SIG-M5 (cell line): ENCODE measurements at places on chromosomes 6 and 20.

DNA sequence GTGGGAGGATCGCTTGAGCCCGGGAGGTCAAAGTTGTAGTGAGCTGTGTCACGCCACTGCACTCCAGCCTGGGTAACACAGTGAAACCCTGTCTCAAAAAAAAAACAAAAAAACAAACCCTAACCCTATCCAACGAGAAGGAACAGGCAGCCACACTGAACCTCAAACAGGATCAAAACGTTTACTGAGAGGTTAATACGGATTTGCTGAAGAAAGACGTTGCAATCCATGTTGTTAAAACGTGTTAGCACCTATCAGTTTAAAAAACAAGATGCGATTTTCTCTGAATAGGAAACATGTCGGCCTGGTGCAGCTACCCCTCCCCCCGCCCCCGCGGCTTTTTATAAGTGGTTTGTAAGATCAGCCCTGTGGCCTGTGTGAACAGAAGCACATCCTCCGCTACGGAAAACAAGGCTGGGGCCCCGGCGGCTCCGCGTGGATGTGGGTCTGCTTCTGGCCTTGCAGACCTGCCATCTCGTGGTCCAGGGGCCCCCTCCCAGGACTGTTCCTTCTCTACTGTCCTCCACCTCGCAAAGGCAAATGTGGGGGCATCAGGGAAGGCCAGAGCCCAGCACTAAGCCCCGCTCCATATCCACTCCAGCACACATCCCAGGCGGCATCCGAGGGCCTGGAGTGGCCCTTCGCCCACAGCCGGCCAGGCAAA, 11.4 kb downstream of the SLC2A4RG start:
- DNase-seq: no peak

DNA sequence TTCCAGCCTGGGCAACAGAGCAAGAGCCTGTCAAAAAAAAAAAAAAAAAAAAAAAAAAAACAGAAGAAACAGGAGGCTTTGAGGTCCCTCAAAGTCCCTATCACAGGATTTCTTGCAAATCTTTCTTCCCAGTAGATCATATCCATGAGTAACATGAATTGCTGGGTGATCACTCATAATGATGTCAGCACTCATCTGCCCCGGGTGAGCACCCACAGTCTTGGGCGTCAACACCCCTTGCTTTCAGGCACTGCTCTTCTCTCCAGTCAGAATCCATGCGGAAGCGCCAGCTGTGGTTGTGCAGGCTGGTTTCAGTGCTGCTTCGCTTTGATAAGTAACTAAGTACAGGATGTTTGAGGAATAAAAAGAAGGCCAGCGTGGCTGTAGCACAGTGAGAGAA, 40.2 kb upstream of the INSM1 start:
- no peak for DNase-seq

DNA sequence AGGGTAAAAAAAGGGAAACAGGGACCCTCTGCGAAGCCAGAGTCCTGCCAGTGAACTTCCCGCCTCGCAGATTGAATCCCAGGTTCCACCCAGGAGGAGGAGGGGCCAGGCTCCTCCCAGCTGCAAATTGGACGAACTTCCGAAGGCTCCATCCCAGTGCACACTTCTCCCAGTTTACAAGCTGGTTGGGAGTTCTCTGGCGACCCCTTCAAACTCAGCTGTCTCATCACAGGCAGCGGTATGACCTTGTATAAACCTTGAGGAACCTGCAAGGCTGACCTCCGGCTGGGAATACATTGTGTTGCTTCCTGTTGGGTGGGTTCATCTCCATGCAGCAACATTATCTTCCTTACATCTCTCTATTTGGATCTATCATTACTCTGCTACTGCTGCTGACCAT, 962.7 kb downstream of the GRIK2 start:
- DNase-seq: no peak

- DNase-seq: no peak
Measured at GRCh38 chr6:33751771-33752645, 5.3 kb upstream of the IP6K3 start.

DNA sequence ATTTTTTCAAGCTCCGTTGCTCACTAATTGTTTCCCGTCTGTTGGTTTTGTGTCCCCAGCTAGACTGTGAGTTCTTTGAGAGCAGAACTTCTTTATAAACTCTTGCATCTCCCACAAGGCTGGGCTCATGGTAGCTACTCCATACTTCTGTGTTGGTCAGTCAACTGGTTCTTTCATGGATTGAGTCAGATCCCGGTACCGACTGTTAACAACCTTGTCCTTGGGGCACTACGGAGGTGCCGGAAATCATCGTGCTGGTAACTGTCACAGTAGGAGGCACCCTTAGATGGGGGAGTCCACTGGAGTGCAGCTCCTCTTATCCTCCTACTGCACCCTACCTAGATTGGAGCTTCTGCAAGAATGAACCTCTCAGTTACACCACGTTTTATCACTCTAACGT, 8.6 kb upstream of the STX16 start:
- DNase-seq: no peak

DNA sequence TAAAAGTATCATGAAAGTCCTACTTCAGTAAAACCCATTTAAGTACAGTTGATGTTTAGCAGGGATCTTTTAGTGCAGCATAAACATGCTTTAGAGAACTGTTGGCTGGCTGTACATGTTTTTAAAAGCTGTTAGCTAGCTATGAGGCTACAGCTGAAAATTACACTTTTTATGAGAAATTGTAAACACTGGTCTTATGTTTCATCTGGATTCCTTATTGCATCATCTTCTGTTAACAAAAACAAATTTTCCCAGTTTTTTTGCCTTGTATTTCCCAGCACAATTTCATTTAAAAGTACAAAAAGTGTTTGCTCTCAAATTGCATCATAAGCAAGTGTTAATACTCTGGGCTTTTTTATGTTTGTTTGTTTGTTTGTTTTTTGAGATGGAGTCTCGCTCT, 18.3 kb upstream of the HLA-E start:
- no peak for DNase-seq

DNA sequence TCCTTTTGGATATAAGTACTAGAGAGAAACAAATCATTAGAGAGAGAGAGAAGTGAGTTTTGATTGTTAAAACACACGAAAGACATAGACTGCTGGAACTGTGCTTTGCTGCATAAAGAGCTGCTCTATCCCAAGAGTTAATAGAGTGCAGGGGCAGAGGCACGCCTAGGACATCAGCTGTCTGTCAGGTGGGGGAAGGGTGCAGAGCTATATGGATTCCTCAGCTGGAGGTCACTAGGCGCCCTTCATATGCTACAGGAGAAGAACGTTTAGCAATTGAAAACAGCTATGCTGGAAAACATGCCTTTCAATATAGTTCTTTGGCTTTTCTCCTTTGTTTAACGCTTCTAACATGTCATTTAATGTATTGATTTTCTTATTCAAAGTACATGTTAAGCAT, 169.0 kb upstream of the MCHR2 start:
- DNase-seq: no peak

DNA sequence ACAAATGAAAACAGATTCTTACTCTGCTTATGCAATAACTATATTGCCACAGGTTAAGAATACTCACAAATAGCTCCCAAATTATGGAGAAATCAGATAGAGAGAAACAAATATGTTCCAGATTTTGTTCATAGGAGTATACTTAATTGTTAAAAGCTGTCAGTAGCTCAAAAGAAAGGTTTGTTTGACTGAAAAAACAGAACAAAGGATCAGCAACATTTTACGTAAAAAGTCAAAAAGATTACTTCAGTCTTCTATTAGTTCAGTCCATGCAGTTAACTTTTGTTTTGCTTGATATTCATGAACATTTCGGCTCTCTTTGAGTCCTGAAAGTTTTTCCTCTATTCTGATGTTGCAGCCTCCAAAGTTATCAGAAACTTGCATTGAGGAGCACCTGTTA, 13.4 kb upstream of the NANP start:
- DNase-seq: no peak

DNA sequence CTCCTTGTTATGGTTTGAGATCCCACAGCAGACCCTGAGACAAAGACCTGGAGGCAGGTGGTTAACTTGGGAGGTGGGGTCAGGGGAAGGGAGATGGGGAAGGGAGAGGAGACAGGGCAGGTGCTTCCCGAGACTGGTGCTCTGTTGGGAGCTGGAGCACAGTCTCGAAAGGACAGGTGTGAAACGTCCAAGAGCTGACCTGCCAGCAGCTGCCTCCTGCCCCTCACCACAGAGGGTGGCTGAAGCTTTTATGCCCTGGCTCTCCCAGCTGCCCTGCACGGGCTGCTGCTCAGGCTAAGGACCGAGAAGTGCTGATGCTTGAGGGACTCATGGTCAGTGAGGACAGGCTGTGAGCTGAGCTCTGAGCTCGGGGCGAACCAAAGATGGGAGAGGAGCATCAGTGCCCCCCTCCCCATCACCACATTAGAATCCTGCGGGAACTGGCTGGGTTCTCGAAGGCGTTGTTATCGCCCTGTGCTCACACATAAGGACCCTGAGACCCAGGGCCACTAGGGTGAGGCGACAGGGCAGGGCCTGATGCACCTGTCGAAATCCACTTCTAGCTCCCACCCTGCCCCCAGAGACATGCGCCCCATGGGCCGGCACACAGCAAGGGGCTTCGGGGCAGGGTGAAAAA, 25.3 kb upstream of the CD93 start:
- DNase-seq: no peak

DNA sequence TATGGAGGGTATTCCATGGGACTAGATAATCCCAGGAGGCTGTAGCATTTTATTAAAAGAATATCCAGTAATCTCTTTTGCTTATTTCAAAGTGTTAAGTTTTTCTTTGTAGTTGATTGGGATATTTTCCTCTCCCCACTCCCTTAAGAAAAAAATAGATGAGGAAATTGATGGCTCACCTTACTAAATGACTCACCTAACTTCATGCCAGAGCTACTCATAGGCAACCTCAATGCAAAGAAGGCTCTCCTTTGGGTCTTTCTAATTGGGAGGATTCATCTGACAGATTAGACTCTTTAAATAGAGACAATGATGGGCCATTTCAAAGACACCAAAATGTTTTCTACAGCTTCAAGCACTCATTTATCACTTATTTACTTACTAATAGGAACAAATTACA, 528.5 kb upstream of the BTBD3 start:
- DNase-seq: no peak

DNA sequence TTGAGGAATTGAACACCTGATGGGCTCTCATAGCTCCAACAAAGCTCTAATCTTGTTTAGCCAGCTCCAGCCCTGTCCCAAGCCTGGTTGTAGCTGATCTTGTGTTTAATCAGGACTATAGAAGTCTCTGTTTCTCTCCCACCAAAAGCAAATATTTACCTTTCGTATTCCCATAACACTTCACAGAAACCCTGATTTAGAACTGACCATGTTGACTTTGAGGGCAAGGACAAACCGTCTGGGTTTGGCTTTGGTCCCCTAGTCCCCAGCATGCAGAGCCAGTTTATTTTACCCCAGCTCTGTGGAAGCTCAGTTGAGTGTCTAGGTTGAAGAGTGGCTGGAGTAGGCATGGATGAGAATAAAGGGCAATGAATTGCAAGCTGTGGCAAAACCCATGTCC, 18.0 kb upstream of the SIM1 start:
- DNase-seq: no peak

DNA sequence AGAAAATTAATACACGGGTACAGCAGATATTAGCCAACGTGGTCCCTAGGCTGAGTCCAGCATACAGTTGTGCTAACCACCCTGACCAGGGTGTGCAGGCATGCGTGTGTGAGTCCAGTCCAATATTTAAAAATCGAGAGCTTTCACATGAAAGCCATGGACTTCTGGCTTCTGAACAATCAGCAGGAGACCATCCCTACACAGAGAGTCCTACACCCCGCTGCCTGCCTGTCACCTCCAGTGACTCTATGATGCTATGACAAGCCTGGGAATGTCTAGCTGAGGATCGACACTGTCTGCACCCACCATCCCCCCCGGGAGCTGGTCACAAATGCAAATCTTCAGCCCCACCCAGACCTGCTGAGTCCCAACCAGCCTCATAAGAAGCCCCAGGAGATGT, 7.9 kb downstream of the ACSS1 start:
- no peak for DNase-seq

- DNase-seq: no peak
Measured at GRCh38 chr20:25364879-25365699, 25.5 kb downstream of the ABHD12 start.

DNA sequence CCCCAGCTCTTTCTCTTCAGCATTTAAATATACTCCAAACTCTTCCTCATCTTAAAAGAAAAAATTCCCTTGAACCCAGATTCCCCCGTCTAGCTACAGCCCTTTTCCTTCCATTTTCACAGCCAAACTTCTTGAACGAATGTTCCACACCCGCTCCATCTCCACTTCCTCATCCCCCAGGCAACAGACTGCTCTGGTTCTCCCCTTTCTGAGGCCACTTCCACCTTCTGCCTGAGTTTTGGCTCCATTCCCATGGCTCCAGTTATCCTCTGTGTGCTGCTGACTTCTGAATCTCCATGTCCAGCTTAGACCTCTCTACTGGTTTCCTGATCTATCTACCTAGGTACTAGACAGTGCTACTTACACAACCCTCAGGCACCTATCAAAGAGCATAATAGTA, 106.4 kb downstream of the RALGAPA2 start:
- no peak for DNase-seq

DNA sequence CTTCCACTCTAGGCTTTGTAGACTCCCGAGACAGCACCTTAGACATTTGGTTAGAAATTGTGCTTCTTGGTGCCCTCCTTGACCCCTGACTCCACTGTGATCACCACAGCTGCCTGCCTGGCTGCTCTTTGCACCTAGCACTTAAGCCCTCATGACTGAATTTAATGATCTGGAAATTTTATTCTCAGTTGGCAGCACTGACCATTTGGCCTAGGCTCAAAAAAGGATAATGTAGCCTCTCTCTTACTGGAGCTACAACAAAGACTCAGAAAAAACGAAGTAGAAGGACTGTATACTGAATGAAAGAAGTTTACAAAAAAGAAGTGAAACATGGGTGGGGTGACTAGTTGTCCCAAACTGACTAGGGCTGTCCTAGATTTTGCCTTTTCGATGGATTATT, 11.3 kb upstream of the ABRACL start:
- no peak for DNase-seq

GRCh38 chr20:60857708-60858107, 394.4 kb upstream of the CDH4 start:
- DNase-seq: no peak

DNA sequence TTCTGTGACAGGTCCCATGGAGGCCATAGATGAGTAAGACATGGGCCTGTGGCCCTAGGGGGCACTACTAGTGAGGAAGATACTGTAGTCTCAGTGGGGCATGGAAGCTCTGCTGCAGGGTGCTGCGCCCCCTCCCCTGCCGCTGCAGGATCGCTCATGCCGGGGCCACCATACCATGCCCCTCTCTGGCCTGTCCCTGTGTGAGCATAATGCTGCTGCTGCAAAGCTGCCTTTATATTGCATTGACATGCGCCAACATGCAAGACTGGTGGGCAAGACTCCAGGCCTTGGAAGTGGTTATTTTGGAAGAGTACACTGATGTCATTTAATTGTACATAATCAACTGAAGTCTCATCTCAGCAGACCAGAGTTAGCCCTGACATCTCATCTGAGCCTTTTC, 60.0 kb downstream of the TOX2 start:
- DNase-seq: no peak

- DNase-seq: no peak
Measured at GRCh38 chr6:52522655-52523054, 54.2 kb downstream of the TRAM2 start.

GRCh38 chr20:18615020-18615650, 27.3 kb downstream of the DTD1 start:
- DNase-seq: no peak

GRCh38 chr20:63741676-63742380, 2.3 kb downstream of the SLC2A4RG start:
- DNase-seq: no peak
